Stimulated activated CD8-positive, alpha-beta memory T cell treated with anti-CD3 and anti-CD28 coated beads, Interleukin-4, amount 100 ng/mL, for 4 hours (primary cell): ENCODE measurements at places on chromosomes 12 and 14.

GRCh38 chr12:116450406-116450910 lies 108.7 kb upstream of the MAP1LC3B2 start:
- DNase-seq, result no peak

DNA sequence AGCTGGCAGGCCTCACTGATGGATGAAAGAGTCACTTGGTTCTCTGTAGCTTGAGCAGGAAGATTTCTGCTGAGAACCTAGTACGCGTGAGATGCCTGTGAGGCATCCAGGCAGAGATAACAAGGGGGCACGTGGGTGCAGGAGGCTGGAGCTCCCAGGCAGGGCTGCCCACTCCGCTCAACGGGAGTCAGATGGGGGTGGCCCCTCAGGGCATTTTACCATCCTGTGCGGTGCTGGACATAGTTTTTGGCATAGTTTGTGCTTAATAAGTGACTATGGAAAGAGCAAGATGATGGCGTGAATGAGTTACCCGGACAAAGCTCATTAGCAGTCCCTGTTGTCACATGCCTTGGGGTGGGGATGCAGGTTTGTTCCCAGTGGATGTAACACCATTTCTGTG lies 182.8 kb downstream of the TSPAN9 start:
- DNase-seq, result no peak

GRCh38 chr14:89767861-89768268 lies 186.7 kb downstream of the EFCAB11 start:
- peak; percentile 30 for DNase-seq

DNA sequence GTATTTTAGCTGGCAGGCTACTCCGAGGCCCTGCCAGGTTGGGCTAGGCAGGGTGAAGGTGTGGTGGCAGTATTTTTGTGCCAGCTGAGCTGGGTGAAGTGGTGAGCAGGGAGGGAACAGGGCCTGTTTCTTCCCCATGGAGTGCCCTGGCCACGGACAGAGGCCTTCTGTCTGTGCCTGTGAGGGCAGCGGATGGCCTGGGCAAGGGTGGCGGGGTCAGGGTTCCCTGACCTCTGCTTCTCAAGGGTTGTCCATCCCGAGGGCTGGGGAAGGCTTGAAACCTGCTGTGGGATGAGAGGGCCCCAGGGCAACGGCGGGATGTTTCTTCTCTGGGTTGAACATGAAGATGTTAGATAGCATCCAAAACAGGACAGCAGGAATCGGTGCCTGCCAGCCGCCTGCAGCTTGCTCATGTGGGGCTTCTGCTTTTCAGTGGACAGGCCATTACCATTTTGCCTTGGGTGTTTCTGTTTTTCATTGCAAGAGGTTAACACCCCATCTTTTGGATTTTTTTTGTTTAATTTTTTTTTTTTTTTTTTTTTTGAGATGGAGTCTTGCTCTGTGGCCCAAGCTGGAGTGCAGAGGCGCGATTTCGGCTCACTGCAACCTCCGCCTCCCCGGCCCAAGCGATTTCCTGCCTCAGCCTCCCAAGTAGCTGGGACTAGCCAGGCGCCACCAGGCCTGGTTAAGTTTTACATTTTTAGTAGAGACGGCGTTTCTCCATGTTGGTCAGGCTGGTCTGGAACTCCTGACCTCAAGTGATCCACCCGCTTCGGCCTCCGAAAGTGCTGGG lies 3.3 kb downstream of the MTA1 start:
- no peak for DNase-seq

DNA sequence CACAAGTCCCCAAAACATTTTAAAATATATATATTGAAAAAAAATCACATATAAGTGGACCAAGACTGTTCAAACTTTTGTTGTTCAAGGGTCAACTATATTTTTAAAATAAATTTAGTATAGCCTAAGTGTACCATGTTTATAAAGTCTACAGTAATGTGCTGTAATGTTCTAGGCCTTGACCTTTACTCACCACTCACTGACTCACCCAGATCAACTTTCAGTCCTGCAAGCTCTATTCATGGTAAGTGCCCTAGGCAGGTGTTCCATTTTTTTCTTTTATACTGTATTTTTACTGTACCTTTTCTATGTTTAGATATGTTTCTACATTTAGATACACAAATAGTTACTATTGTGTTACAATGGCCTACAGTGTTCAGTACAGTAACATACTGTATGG lies 23.4 kb upstream of the TMTC1 start:
- no peak for DNase-seq

DNA sequence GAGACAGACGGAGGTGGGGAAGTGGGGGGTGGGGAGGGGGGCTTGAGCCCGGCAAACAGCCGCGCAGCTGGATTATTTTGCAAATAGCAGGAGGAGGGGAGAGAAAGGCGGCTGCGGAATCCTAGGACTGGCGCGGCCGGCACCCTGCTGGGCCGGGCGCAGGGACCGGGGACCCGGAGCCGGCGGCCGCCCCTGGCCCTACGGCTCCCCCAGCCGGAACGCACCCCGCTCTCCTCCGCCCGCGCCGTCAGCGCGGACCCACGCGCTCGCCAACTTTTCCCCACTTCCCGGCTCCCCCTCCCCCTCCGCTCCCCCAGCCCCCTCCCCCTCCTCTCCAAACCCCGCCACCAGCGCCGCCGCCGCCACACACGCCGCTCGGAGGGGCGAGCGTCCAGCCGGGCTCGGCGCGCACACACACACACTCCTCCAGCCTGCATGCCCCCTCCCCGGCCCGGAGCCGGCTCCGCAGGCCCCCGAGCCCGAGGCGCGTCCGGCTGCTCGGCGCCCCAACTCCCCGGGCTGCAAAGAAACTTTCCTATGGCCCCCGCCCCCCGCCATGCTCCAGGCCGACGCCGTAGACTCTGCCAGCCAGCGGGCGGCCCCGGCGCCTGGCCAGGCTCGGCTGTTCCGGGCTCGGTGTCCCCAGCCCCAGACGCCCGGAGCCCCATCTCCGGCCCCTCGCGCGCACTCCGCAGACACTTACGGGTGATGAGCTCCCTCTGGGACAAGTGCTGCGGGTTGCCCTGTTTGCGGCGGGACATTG lies 1.4 kb downstream of the BCL11B start:
- DNase-seq, result no peak

GRCh38 chr12:6335451-6336078 lies 6.3 kb downstream of the TNFRSF1A start:
- peak; percentile 76 for DNase-seq

- DNase-seq, result no peak
Observed at GRCh38 chr12:41531147-41531829, 343.2 kb downstream of the PDZRN4 start.

- DNase-seq, result peak; percentile 51
Observed at GRCh38 chr14:92560106-92560865, 46.7 kb downstream of the RIN3 start.

DNA sequence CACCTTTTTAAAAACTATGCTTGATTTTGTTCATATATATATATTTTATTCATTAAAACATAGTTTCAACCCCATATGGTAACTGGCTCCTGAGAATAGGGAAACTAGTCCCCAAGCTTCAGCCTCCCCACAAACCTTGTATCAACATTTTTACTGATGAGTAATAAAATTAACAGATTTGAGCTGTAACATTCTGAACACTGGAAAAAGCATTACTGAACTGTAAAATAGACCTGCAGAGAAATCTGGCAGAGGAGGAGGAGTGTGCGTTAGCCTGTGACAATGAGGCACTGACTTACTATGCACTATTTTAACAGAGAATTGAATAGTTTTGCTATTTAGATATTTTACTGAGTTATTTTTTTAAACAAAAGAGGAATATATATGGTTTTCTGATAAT lies 43.1 kb downstream of the FRS2 start:
- no peak for DNase-seq

DNA sequence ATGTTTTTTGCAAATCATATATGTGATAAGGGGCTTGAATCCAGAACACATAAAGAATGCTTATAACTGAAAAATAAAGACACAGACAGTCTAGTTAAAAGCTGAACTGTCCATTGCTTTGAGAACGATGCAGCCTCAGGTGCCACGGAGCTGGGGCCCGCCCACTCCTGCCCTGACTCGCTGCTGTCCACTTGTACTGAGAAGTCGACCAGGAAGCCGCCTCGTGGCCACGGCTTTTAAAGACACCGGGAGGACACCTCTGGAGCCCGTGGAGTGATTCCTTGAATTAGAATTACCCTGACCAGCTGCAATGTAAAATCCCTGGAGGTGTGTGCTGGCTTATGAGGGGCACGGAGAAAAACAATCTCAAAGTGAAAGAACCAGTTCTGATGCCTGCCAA lies 23.9 kb upstream of the TEX22 start:
- no peak for DNase-seq

DNA sequence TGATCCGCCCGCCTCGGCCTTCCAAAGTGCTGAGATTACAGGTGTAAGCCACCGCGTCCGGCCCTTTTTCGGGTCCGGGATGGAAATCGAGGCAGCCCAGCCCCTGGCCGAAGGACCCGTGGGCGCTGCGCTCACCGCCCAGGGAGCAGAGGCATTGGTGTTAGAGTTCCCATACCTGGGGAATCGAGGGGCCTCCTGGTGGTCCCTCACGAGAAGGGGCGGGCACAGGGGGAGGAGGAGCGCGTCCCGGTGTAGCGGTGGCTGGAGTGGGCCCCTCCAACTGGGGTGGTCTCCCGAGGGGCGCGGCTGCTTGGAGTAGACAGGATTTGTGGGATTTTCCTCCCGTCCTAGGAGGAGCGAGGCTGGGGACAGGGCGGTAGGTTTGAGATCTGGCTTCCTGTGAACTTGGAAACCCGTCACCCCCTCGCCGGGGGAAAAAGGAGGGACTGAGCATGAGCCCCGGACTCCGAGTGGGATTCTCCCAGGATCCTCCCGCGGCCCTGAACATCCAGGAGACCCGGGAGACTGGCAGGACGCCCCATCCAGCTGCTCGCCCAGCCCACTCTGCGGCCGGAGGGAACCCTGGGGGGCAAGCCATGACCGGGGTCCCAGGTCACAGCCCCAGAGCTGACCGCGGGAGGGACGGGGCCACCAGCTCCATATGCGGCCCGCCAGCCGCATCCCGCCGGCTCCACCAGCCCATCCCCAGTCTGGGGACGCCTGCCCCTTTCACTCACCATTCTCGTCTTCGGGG lies 70.9 kb downstream of the ASCL4 start:
- no peak for DNase-seq

- DNase-seq, result no peak
Observed at GRCh38 chr12:57655541-57656240, 22.7 kb upstream of the B4GALNT1 start.

- DNase-seq, result no peak
Observed at GRCh38 chr14:65177551-65177950, 75.2 kb upstream of the MAX start.

- no peak for DNase-seq
Observed at GRCh38 chr12:45339035-45339434, 123.1 kb downstream of the ANO6 start.

DNA sequence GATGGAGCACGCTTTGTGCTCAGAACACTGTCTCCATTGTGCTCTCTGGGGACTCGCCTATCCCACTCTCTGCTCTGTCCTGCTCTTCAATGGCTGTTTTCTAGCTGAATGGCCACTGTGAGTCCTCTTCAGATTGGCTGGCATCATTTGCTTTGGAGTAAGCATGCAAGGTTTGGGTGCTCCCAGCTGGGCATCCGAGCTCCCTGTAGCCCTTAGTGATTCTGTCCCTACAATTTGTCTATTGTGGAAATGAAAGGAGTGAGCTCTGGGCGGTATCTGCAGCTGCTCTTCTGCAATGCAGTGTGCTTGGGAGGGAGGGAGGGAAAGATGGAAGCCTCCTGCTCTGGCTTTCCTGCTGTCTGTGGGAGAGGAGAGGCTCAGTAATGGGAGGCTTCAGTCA lies 84.8 kb downstream of the SMOC1 start:
- no peak for DNase-seq

- no peak for DNase-seq
Observed at GRCh38 chr12:59934486-59934885, 338.7 kb downstream of the SLC16A7 start.

GRCh38 chr14:22095860-22096513 lies 422.4 kb upstream of the OR4E1 start:
- DNase-seq, result no peak

- no peak for DNase-seq
Observed at GRCh38 chr14:93941293-93941910, 14.3 kb downstream of the FAM181A start.

DNA sequence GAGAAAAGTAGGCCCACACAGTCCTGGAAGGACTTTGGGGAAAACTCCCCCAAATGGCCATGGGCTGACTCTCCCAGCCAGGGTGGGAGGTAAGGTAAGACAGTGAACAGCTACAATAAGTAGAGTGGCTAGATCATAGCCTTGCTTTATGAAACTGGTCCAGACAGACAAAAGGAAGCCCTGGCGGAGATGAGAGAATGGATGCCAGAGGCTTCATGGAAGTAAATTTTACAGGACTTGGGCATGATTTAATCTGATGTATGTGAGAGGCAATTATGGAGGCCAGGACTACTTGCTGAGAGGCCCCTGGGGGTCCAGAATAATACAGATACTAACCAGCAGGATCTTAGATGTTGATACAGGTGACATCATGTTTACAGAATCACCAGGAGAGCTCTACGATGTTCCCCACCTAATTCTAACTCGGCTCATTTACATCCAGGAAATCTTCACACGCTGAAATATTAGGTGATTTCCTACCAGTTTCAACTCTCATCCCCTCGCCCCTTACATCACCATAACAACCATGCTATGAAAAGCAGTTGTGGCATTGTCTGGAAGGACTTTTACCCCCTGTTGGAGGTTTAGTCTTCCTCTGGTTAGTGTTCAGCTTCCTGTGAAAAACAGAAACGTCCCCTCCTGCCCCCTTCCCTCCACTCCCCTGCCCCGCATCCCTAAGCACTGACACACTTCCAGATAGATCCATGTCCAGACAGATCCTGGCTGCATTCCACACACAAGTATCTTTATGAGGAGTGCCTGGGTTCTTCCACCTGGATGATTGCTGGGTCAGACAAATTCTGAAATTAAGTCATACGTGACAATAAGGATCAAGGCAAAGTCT lies 39.5 kb upstream of the NT5DC3 start:
- DNase-seq, result no peak

DNA sequence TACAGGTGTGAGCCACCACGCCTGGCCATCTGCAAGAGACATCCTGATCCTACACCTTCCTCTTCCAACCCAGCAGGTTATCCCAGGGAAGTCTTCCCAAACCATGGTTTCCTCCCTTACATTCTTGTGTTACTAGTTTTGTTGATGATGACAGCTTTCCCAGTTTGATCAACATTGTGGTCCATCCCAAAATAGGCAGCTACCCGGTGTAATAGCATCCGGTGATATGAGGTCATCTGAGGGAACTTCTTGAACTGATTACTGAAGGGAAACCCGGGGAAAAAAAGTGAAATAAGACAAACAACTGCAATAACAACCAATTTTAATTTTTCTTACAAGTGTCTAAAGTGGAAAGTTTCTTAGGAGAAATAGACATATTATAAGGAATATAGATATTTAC lies 45.3 kb upstream of the STAC3 start:
- no peak for DNase-seq

DNA sequence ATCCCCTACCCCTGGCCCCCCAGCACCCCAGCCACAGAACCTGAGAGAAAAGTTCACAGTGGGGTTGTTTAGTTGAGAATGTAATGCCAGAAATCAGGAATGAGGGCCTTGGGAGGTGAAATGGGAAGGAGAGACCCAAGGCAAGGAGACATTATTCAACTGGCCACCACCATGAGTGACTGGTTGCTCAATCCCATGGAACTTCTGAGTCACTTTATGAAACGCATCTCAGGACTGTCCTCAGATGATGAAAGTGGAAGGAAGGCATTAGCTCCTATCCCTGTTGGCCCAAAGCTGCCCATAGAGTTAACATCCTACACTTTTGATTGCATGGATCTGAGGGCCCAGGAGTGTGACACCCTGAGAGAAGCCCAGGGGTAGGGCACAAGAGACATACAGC lies 25.4 kb upstream of the TCL1A start:
- no peak for DNase-seq

GRCh38 chr14:55801121-55801520 lies 221.1 kb downstream of the KTN1 start:
- no peak for DNase-seq
